ENCODE measurements at places on chromosomes 13 and 19. TPM values are rescaled to one million over a fixed set of nuclear protein-coding genes. Genes with fewer than 3 reads are reported as not detected.

DNA sequence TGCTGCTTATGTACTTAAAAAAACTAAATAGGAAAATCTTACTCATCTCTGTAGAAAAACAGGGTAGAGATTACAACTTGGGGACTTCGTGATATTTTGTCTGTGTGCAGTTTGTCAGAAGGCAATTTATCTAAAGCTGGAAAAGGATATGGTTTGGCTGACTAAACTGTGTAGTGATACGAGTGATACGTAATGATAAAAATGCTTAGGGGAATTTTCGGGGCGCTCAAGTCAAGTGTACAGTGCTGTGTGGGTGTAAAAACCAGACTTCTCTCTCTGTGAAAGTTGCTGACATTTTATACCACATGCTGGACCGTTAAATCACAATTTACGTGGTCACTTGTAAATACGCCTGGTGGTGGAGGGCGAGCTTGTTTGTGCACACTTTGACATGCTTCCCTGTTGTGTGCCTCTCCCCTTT, 221.7 kb downstream of the KCNRG start:
- DNase-seq: peak; percentile 57

GRCh38 chr13:95524264-95524901, 28.1 kb upstream of the CLDN10 start:
- DNase-seq: peak; percentile 67

DNA sequence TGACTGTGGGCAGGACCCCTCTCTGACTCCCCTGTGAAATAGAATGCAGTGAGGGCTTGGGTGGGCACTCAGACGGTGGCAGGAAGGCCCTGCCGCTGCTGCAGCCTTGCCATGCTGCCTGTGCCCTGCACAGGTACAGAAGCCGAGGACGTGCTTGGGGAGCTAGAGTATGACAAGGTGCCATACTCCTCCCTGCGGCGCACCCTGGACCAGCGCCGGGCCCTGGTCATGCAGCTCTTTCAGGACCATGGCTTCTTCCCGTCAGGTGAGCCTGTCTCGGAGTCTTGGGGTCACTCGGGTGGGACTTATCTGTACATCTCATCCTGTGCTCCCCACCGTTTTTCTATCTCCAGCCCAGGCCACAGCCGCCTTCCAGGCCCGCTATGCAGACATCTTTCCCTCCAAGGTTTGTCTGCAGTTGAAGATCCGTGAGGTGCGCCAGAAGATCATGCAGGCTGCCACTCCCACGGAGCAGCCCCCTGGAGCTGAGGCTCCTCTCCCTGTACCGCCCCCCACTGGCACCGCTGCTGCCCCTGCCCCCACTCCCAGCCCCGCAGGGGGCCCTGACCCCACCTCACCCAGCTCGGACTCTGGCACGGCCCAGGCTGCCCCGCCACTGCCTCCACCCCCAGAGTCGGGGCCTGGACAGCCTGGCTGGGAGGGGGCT, 7.3 kb upstream of the PRR19 start:
- DNase-seq: no peak

The GPC5 gene
- total RNA-seq: not detected

The ENOX1 gene
- 16.4 TPM for total RNA-seq

- no peak for DNase-seq
These were observed 11.3 kb downstream of the LGALS13 start for GRCh38 chr19:39613597-39613996.

The ANKLE1 gene
- 0.41 TPM for total RNA-seq

DNA sequence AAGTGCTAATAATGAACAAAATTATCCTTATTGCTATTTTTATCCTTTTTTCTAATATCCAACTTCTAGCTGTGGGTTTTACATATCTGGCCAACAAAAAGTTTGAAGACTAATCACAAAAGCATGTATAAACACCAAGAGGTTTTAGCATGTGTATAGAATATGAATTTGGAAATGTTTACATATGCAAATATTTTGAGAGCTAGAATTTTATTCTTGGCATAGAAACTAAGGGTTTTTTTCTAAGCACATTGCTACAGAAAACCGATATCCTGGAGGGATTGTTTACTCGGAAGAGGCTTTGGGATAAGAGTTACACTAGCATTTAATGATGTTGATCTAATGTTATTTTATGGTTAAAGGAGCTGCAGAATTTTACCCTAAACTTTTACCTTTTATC, 392.1 kb downstream of the EFNB2 start:
- peak; percentile 15 for DNase-seq

DNA sequence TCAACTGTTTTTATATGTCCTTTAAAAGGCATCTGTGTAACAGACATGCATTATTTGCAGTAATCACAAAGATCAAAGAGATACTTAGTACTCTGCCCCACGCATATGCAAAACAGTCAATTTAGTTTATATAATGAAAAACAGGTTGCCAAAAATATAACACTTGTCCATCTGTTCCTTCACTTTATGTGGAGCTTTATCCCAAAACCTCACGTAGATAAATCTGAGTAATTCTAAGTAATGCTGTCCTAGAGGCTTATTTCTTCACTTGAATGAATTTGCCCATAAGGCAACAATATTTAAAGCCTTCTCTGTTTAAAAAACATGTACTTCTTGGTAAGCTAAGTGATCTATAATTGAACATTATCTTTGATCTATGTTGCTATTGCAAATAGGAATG, 20.3 kb upstream of the SLITRK6 start:
- no peak for DNase-seq

The BEST2 gene
- not detected for total RNA-seq

The SPRED3 gene
- 9.7 TPM for total RNA-seq

DNA sequence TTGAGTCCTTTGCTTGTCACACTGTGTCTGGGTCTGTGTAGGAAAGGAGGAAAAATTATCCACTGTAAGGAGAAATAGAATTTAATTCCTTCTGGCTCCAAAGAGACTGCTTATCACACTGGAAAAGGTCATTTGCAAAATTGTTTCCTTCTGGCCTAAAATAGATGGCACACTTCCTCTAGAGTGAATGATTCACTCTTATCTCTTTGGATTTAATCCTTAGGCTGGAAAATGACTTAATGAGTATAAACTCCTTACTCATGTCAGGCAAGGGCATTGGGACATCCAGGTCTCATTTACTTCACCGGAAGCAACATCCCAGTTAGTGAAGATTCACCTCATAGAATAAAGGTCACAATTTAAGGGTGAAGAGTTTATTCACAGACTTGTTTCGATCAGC, 293.6 kb downstream of the OXGR1 start:
- DNase-seq: peak; percentile 19

The WDR88 gene
- not detected for total RNA-seq

DNA sequence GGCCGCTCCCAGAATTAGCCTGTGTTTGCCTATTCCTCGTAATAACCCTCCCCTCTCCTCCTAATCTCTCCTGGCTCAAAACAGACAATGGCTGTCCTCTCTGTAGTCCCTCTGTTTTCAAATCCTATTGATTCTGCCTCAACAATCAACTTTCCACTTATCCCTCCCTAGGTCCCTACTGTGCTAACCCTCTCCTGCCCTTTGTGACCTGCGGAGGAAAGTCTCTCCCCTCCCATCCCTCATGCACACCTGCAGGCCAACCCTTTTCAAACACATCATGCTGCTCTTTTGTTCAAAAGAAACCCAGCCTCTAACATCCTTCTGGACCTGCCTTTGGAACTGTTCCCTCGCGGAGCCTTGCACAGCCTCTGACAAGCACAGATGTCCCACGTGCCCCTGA, 37.3 kb downstream of the CILP2 start:
- no peak for DNase-seq

The TPGS1 gene
- total RNA-seq: 25.2 TPM

The FAM83E gene
- total RNA-seq: 0.18 TPM

DNA sequence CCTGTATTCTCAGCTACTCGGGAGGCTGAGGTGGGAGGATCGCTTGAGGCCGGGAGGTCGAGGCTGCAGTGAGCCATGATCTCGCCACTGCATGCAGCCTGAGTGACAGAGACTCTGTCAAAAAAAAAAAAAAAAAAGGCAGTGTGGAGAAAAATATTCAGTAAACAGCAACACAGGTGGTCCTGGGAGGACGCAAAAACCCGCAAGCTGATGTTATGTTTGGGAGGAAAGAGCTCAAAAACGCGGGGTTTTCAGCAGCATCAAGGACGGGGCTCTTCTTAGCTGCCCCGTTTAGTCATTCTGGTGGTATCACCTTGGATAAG, 599 bp upstream of the ZNF784 start:
- no peak for DNase-seq

- no peak for DNase-seq
These were observed 612.4 kb downstream of the PCDH9 start for GRCh38 chr13:66617786-66618185.

GRCh38 chr19:41445575-41445974, 2.6 kb downstream of the ERICH4 start:
- DNase-seq: no peak

The ELSPBP1 gene
- not detected for total RNA-seq

DNA sequence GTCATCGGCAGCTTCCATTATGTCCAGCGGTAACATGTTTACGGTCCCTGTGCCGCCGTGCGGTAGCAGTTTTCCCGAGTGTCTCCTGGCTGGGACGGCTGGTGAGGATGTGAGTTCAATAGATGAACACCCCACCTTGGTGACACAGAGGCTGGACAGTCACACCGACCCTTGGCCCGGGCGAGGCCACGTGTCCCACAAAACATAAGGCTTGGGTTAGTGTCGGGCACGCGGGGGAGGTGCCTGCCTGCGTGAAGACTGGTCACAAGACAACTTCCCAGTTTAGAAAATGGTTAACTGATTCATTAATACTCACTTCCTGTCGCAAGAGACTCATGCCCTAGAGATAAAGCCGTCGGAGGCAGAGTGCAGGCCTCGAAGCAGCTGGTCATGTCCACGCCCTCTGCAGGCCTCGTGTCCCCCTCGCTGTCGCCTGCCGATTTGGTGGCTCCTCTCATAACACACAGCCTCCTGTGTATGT, 17.2 kb downstream of the RASA3 start:
- DNase-seq: peak; percentile 78

- DNase-seq: peak; percentile 61
These were observed 22.3 kb downstream of the KCTD4 start for GRCh38 chr13:45178349-45179162.

The TEX101 gene
- not detected for total RNA-seq

GRCh38 chr13:36293497-36293896, 4.1 kb downstream of the CCDC169 start:
- no peak for DNase-seq

- DNase-seq: no peak
These were observed 28.0 kb downstream of the CYP4F22 start for GRCh38 chr19:15536350-15536749.

The CLIP3 gene
- 7.4 TPM for total RNA-seq

DNA sequence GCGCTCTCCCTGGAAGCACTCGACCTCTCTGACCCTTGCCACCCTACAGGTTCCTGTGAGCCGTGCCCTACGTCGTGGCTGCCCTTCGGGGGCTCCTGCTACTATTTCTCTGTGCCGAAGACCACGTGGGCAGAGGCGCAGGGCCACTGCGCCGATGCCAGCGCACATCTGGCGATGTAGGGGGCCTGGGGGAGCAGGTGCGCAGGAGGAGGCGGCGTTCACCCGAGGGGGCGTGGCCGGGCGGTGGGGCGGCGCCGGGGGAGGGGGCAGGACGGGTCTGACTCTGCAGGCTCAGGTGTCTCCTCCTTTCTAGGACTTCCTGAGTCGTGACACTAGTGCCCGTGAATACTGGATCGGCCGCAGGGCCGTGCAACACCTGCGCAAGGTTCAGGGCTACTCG, 26.4 kb downstream of the CLEC4M start:
- no peak for DNase-seq

GRCh38 chr13:50643060-50643459, 200.4 kb downstream of the DLEU7 start:
- DNase-seq: no peak

The ZSWIM9 gene
- 2.7 TPM for total RNA-seq

GRCh38 chr13:44368062-44368591, 5.5 kb upstream of the SERP2 start:
- peak; percentile 72 for DNase-seq

DNA sequence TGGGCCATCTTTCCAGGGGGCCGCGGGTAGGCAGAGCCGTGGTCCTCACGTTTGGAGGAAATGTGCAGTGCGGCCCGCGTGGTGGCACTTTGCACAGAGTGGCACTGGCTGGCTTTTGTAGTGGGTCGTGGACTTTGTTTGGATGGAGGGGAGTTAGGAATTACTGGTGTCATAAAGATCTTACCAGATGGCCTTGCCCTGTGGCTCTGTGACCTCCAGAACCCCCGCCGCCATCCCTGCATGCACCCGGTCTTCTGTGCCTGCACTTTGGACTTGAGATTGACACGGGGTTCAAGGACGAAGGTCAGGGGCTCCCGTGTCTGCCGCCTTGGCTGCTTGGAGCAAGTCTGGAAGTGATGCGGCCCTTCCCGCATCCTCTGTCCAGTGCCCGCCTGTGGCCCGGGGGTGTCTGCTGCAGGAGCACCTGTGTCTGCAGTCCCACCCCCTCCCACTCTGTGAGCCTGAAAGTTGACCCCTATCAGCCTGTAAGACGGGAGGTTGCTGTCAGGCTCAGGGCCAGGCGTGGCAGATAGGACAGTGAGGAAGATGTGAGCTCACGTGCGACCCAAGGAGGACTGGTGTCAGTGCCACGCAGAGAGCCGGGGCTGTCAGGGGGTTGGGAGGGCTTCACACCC, 2.2 kb downstream of the GNA11 start:
- no peak for DNase-seq

The GFY gene
- total RNA-seq: not detected

- DNase-seq: no peak
These were observed 24.6 kb downstream of the CDADC1 start for GRCh38 chr13:49272296-49272695.

The KLK7 gene
- not detected for total RNA-seq

The FCAR gene
- not detected for total RNA-seq

- peak; percentile 53 for DNase-seq
These were observed 11.9 kb upstream of the PRKD2 start for GRCh38 chr19:46728693-46729339.

GRCh38 chr19:22332924-22333323, 46.7 kb downstream of the ZNF729 start:
- no peak for DNase-seq

DNA sequence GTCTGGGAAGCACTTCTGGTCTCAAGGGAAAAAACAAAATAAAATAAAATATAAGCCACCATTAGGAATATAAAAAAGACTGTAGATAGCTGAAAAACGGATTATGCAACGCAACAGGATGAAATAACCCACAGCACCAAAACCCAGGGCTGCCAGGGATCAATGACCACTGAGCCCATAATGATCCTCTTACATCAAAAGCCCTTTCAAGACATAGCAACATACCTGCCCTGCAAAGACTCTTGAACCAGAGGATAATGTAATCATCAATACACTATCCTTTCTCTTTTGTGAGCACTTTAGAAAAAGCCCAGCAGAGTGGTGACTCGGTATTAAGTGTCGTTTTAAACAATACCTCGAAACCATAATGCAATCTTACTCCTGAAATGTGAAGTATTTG, 235.0 kb upstream of the SOX21 start:
- no peak for DNase-seq

GRCh38 chr13:95204231-95204765, 97.0 kb downstream of the ABCC4 start:
- DNase-seq: no peak

Measured in fibroblast of the aortic adventitia (primary cell).